ENCODE measurements at places on chromosomes 7 and 10.
A peak's percentile ranks its signal among the peaks of the same experiment; 100 is the strongest.

DNA sequence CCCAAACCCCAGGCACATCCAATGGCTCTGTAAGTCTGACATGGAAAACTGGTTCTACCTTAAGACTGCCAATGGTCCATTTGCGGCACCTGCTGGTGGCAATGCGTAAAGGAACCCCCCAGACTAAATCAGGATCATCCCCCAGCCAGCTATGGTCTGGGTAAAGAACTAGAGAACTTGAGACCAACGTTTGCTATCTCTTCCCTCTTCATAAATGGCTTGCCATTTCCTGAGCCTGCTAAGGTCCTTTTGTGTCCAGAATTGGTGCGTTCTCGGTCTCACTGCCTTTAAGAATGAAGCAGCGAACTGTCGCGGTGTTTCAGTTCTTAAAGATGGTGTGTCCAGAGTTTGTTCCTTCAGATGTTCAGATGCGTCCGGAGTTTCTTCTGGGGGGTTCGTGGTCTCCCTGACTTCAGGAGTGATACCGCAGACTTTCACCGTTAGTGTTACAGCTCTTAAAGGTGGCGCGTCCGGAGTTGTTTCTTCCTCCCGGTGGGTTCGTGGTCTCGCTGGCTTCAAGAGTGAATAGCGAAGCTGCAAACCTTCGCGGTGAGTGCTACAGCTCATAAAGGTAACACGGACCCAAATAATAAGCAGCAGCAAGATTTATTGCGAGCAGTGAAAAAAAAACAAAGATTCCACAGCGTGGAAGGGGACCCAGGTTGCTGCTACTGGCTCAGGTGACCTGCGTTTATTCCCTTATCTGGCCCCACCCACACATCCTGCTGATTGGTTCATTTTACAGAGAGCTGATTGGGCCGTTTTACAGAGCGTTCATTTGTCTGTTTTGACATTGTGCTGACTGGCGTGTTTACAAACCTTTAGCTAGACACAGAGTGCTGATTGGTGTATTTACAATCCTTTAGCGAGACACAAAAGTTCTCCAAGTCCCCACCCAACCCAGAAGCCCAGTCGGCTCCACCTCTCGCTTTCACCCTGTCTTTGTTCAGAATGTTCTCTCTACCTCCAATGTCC is 95.4 kb downstream of the ELMO1 start:
- DNase-seq: no peak

- DNase-seq: no peak
These were observed 55.2 kb downstream of the GCC1 start for GRCh38 chr7:127530148-127530547.

- peak; percentile 50 for DNase-seq
These were observed 13.9 kb upstream of the PWWP2B start for GRCh38 chr10:132383101-132383500.

GRCh38 chr7:74012842-74013249 is 15.1 kb upstream of the ELN start:
- peak; percentile 98 for DNase-seq

- no peak for DNase-seq
These were observed 1.0 kb downstream of the CNPY1 start for GRCh38 chr7:155545348-155545747.

GRCh38 chr7:45359250-45359649 is 201.7 kb downstream of the RAMP3 start:
- no peak for DNase-seq

DNA sequence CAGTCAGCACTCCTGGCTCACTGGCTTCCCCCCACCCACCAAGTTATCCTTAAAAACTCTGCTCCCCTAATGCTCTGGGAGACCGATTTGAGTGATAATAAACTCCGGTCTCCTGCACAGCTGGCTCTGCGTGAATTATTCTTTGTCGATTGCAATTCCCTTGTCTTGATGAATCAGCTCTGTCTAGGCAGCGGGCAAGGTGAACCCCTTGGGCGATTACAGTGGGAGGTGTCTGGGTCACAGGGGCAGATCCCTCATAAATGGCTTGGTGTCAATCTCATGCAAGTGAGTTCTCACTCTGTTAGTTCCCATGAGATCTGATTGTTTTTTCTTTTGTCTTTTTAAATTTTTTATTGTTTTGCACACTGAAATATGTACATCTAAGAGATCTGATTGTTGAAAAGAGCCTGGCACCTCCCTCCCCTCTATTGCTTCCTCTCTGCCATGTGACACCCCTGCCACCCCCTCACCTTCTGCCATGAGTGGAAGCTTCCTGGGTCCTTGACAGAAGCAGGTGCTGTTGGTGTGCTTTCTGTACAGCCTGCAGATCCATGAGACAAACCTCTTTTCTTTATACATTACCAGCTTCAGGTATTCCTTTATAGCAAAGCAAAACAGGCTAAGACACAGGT is 20.5 kb downstream of the OTUD1 start:
- DNase-seq: no peak

DNA sequence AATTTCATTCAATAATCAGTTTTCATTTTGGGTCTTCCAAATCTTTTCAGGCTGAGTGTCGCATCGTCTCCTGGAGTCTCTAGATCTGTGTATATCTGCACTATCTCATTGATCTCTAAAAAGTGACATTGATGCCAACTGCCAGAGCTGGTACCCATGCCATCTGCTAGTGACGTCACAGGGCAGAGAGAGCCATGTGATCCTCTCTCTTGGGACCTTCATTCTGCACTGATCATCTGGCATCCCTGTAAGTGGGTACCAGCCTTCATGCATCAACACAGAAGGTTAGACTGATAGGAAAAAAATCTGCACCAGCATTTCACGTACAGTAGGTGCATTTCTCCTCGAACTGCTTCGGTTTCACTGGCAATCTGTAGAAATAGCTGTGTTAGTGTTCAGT is at the start of gene NEUROD6:
Gene NEUROD6, minus strand, starts transcription at position 124 of the 400 bp plus-strand sequence. CDS start 1,458 bp downstream, outside the sequence.
- DNase-seq: no peak

- DNase-seq: peak; percentile 85
These were observed 63.9 kb upstream of the GSDME start for GRCh38 chr7:24821045-24821753.

GRCh38 chr10:3886641-3887251 is 101.7 kb upstream of the KLF6 start:
- peak; percentile 88 for DNase-seq

- DNase-seq: peak; percentile 18
These were observed 29.7 kb upstream of the TAS2R16 start for GRCh38 chr7:123024989-123025758.

DNA sequence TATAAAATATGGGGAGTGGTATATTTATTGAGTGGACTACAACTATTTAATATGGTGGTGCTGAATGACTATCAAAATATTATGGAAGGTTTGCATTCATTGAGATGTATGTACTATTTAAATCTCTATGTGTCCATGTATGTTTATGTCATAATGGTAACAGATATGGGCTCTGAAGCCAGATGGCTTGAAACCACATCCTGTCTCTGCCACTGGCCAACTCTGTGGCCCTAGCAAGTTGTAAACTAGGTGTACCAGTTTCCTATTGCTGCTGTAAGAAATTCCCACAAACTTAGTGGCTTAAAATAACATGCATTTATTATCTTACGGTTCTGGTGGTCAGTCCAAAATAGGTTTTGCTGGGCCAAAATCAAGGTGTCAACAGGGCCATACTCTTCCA is 198.1 kb upstream of the NFE2L3 start:
- DNase-seq: no peak

GRCh38 chr7:43592326-43592725 is 9.4 kb downstream of the STK17A start:
- no peak for DNase-seq

GRCh38 chr10:114375047-114375446 is 29.3 kb downstream of the AFAP1L2 start:
- no peak for DNase-seq

DNA sequence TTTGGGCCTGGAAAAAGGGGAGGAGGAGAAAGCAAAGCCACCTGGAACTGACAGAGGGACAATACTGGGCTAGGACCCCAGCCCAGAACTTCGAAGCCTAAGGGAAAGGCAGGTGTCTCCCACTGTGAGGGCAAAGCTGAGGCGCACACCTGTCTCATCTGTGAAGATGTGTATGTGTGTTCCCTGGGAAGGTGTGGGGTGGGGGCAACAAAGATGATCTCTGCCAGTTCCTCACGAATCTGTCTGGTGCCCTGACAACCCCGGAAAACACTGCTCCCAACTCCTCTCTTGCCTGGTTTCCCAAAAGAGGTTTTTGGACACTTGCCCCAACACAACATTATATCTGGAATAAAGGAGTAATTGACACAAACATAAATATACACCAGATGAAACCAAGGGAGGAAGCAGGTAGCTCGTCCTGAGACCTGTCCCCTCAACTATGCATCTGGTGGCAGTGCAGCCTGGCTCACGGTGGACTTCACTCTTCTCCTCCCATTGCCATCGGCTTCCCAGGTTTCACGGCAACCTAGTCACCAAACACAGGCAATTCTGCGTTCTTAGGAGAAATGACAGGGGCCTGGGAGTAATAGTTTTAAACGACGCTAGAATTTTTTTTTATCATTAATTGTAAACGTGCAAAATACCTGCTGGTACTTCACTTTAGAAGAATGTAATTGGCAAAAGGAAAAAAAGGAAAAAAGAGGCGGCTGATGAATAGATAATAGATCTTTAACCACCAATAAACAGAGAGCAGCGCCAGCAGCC is 1.7 kb upstream of the EMX2 start:
- DNase-seq: peak; percentile 75

- no peak for DNase-seq
These were observed 318.5 kb downstream of the GPR158 start for GRCh38 chr10:25493122-25493893.

DNA sequence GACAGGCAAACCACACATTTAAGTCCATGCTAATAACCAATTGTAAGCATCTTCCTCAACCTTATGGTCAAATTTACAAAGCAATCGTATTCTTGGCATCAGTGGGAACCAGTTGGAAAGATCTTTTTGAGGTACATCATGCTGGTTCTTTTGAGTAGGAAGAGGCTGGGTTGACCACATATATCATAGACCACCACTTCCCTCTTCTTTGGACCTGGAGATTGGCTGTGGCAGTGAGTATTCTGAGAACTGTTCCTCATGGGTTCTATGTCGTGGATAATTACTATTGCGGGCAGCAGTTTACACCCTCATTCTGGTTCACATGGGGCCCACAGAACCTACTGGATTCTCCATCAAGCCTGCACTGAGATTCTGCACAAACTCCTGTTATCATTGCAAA is 35.5 kb upstream of the C1GALT1 start:
- DNase-seq: no peak

DNA sequence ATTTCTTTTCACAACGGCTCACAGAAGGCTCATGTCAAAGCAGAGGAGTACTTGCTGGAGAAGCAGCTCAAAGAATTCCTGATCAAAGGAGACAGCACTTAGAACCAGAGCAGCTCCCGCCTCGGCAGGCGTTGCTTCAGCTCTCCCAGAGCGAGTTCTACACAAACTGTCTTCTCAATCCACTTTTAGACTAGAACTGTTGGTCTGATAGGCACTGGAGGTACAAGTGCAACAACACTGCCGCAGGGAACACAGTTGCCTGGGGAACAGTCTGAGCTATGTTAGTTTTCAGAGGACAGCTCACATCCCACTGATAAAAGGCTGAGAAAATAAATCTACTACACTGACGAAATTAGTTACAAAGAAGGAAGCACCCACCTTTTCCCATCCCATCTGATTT is 35.4 kb downstream of the CYTH3 start:
- DNase-seq: no peak

DNA sequence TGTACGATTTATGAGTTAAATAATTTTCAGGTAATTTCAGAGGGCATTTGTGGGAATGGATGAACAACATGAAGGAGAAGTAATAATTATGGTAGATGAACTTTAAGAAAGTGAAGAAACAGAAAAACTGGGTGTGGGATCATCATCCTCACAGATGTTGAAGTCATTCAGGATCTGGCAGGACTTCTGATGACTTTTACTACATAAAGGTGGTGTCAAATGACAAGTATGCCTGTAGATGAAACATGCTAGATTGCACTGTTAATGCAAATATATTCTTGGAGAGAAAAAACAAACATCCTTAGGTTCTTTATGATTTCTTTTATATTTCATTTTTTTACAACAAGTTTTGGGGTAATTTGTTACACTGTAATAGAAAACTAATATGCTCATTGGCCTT is 230.2 kb downstream of the PCLO start:
- DNase-seq: no peak

All from osteoblast (primary cell).